Activated CD4-positive, alpha-beta T cell treated with anti-CD3 and anti-CD28 coated beads, Interleukin-2, amount 50 U/mL, for 24 hours (primary cell): ENCODE measurements at places on chromosomes 12 and 14.

- DNase-seq: no peak
Measured at GRCh38 chr12:121652767-121653497, 16.5 kb downstream of the MORN3 start.

DNA sequence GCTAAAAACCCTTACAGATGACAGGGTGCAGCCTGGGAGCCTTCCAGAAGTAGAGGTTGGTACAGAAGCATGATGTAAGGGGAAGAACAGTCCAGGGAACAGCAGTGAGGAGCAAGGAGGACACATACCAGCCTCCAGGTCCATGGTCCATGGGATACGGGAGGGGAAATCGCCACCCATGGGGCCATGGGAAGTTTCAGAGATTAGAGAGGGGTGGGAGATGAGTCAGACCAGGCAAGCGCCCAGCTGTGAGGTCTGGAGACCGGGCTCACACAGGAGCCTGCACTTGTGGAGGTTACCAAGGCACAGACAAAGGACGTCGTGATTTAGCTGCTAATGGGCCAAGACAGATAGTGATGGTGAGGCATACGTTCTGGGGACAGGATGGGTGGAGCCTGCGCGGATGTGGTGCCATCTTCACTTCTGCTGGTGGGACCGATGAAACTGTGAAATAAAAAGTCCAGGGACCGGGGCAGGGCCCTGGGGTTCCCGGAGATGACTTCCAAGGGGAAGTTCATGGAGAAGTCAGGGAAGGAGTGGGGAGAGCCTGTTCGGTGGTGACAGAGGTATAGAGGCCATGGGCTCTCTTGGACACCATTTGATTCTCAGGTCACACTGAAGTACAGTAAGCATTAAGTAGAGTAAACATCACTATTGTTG lies 17.7 kb upstream of the LRP1-AS start:
- DNase-seq: no peak

GRCh38 chr12:93839064-93839463 lies 161.9 kb downstream of the CRADD start:
- no peak for DNase-seq

DNA sequence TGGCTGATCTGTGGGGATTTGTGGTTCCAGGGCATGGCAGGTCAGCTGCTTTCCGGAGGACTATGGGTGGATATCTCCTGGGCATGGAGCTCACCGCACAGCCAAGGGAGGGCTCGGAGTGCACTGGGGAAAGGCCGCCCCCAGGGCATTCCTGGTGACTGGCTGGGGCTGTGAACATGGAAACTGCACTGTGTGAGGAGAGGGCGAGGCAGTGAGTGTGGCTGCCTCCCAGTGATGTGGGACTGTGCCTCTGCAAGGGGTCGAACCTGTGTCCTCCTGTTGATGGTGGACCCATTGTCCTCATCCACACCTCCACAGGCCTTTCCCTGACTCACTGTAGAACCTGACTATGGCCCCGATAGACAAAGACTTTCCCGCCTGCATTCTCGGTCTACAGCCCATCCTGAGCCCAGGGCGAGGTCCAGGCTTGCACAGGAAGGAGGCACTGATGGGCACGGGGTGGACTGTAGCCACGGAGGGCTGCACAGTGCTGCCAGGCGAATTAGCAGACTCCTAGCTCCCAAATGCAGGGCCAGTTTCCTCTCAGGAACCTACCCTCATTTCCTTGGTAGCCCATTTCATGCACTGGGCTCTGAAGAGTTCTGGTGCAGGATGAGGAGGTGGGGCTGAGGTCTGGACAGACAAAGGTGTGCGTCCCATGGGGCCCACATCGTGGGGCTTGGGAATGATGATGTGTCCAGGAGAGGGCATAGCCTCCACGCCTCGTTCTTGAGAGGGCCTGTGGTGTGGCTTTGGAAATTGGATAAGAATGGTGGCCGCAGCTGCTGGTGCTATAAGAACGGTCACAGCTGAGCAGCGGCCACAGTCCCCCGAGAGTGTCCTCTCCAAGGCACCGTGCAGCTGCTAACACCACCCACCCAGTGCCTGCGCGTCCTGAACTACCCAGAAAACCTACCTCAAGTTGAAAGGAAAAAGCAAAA lies 415.1 kb downstream of the TMEM121 start:
- DNase-seq: no peak

GRCh38 chr14:45426685-45427282 lies 173.8 kb upstream of the MIS18BP1 start:
- DNase-seq: no peak

DNA sequence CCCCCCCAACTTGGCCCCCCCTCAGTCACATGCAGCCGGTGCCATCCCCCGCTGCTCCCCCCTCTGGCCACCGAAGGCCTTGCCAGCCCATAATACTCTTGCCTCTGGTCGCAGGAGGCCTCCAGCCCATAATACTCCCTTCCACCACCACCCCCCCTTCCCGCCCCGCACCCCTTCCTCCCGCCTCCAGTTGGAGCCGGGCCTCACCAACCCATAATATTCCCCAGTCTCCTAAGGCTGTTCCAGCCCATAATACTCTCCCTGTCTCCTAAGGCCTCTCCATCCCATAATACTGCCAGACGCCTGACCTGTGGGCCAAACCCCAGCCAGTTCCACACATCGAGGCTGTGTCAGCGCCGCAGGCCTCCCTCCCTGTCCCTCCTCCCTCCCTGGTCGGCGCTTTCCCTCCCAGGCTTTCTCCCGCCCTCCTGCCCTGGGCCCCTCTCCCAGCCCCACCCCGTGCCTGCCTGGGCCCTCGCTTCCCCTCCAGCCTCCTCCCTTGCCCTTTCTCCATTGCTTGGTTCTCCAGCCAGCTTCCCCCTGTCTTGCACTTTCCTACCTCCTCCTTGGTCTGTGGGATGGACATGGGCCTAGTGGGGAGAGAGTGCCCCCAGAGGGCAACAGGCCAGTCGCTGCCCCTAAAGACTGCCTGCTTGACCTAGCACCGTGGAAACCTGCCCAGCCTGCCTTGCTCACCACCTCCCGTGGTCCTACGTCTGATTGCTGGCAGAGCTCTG lies 6.8 kb upstream of the CHD4 start:
- no peak for DNase-seq

DNA sequence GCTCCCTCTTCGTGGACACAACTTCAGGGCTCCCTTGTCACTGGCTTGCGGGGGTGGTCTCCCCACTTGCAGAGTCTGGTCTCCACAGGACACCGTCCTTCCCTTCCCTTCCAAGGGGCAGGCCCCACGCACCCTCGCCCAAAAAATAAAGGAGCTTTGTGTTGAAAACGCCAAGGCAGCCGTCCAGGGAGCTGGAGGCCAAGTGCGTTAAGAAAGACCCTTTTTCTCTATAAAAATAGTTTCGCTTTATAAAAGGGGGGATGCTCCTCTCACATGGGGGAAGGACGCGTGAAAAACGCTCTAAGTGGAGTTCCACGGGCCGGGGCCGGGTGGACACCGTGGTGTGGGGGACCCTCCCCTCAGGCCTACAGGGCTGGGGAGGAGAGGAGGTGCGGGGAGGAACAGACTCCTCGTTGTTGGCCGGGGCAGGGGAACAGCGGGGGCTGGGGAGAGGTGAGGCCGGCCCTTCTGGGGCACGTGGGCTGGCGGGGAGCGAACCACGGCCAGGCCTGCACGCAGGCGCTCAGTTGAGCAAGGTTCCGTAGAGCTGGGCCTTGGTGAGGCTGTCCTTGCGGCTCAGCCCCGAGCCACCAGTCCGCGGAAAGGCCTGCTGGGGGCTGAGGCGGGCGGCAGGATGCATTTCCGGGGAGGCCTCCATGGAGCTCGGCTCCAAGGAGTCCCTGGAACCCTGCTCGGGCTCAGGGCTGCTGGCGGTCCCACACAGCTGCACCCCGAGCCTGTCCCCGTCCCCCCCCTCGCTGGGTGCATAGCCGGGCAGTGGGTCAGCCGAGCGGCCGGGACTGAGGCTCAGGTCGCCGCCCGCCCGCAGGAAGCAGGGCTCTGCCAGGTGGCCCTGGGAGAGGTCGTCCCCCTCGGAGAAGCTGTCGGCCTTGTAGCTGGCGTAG lies 49.5 kb downstream of the BEGAIN start:
- DNase-seq: no peak

DNA sequence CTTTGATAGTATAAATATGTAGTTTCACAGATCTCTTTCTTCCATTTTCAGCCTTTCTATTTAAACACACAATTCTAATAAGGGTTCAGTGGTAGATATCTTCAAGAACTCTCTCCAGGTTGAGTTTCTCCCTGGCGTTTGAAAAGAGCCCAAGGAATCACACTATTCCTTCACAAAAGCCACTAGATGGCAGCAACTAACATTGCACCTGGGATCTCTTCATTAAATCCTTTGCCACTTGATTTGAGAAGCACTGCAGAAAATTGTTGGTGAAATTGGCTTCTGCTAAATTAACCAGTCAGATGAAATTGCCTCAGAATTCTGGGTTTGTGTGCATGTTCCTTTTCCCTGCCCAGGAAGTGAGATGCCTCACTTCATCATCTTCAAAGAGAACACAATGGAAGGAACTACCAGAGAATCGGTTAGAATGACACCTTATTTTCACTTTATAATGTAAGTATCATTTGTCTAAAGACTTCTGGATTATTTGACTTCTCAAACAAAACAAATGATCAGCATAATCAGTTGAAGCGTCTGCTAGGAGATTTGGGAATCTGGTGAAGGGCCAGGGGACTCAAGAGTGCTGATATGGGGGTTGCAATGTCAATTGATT lies 6.8 kb downstream of the CCDC198 start:
- no peak for DNase-seq

DNA sequence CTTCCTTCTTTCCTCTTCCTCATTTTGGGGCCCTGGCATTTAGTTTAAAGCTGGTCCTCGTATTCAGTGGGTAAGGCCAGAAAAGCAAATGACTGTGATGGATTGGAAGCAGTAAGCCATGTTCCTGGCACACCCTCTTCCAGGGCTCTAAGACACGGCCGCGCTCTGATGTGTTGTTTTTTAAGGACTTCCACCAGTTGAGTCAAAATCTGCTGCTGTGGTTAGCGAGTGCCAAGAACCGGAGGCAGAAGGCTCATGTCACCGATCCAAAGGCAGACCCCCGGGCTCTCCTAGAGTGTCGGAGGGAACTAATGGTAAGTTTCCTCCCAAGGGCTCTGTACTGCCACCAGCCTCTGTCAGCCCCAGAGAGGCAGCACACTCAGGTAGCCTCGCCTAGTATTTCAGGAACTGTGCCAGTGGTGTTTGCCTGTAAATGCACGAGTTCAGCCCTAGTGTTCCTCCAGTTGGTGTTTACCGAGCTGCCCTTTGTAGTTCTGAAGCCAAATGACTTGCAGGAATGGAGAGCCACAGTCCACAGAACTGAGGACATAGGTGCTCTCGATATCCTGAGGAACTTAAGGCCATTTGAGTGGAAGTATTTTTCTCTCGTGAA lies 72.7 kb downstream of the ESR2 start:
- DNase-seq: no peak

GRCh38 chr12:56951582-56952339 lies 5.6 kb downstream of the RDH16 start:
- no peak for DNase-seq

- no peak for DNase-seq
Measured at GRCh38 chr12:24198936-24199671, 249.6 kb upstream of the SOX5 start.

DNA sequence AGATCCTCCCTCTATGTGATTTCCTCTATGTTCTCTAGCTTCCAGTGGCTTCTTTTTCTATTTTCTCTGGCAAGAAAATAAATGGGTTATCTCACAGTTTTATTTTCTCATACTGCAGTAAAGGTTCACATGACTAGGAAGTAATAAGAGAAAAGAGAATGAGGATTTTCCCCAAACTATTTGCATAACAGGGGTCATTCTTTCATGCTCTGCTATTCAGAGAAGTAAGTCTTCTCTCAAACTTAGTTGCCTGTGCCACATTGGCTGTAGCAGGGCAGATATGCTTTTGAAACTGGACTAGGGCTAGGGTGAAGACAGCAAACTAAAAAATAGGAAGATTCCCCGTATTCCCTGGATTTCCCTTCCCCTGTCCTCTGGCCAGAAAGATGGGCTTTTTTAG lies 57.4 kb downstream of the ACSM4 start:
- DNase-seq: no peak

DNA sequence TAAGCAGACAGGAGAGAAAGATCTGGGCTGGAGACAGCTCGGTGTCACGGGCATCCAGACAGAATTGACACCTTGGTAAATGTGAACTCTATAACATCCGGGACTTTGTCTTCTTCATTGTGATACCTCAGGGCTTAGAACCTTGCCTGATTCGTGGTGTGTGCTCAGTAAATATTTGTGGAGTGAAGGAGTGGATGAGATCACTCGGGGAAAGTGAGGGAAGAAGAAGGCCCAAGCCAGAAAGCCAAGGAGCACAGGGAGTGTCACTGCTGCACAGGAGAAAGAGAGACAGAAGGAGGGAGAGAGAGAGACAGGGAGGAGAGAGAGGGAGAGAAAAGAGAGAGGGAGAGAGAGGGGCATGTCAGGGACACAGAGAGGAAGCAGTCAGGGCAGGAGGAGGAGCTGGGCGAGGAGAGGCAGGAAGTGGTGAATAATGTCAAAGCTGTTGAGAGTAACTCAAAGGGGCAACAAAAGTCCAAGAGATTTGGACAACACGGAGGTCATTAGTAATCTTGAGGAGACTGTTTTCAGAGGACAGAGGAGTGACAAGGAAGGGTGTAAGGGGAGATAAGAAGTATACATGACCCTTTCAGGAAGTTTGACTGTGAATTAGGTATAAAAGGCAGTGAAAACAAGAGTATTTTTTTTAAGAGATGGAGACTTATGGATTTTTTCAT lies 141.6 kb upstream of the MAX start:
- DNase-seq: no peak

DNA sequence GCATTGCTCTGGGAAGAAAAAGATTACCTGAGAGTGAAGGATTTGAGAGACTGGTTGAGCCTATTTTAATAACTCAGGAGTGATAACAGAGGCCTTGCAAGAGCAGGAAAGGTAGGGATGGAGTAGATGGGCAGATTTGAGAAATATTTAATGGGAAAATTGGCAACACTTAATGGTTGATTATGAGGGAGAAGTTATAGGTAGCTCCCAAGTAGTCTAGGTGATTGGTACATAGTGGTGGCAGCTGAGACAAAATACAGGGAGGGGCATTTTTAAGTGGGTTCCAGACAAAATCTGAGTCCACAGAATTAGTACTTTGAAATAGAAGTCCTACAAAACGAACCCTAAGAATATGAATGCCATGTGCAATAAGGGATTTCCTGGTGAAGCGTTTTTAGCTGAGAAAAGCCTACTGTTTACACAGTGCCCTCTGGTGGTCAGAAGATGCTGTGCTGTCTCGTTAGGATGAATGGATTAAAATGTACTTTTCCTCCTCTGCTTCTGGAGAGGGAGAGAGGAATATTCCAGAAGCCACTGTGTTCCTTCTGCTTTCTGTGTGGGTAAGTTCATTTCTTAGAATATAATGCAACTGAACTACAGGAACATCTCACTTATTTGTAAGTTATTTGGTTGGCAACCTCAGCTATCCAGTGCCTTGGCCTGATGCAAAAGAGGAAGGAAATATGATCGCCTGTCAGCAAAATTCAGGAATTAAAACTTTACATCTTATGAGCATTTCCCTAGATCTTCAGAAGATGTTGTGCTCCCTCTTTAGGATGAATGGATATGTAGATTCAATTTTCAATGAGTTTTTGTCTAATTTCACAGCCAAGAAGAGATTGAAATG lies 6.5 kb downstream of the ZBTB1 start:
- DNase-seq: no peak

- no peak for DNase-seq
Measured at GRCh38 chr12:112023759-112024396, 10.7 kb downstream of the ERP29 start.
